ENCODE measurements at places on chromosomes 2 and 18.

GRCh38 chr2:220072669-220073220 lies 445.3 kb downstream of the SLC4A3 start:
- DNase-seq: no peak

DNA sequence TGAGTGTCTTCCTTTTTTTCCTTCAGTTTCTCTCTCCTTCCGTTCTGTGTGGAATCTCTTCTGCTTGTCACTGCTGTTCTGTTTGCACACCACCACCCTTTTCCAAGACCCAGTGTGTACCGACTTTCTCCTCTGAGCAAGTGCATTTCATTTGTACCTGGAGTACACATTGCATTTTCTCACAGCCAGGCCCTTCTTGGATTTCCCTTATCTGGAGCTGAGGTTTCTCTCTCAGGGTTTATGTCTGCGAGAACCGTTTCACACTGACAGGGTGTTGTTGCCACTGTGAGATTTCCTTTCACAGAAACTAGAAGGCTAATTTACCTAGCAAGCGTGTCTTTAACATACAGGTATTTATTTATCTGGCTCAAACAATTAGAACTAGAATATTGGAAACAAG lies 26.2 kb downstream of the NCOA1 start:
- no peak for DNase-seq

DNA sequence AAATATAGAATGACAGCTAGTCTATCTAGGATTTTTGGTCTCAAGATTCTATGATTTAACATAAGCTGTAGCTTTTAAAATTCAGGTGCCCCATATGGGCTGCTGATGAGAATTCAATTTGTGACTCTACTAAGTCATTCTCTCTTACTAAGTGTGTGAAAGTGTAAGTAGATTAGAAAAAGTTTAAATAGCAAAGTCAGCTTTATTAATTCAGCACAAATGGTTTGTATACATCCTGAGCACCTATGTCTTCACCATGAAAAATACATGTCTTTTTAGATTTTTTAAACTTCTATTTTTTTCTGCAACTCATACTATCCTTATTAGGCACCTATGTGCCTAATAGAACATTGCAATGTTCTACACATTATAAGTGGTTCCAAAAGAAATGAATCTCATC lies 157.1 kb downstream of the METTL4 start:
- DNase-seq: no peak

- no peak for DNase-seq
Observed at GRCh38 chr2:176535467-176536113, 266.3 kb downstream of the MTX2 start.

DNA sequence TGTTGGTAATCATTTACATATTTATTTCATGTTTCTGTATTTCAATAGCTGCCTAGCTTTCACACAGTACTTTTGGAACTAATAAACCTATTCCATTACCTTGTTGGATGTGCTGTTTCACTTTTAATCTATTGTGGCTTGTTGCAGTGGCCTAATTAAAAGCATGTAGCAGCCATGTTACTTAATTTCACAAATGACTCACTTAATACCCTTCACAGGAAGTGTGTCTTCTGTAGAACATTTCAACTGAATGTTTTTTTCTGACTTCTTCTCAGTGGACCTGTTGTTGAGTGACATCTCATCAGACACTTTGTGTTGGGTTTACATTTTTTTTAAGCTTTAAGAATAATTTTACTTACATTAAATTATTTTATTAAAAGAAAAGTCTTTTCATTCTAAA lies 260.5 kb upstream of the THUMPD2 start:
- no peak for DNase-seq

GRCh38 chr2:157786663-157787363 lies 89.3 kb downstream of the ACVR1 start:
- no peak for DNase-seq

DNA sequence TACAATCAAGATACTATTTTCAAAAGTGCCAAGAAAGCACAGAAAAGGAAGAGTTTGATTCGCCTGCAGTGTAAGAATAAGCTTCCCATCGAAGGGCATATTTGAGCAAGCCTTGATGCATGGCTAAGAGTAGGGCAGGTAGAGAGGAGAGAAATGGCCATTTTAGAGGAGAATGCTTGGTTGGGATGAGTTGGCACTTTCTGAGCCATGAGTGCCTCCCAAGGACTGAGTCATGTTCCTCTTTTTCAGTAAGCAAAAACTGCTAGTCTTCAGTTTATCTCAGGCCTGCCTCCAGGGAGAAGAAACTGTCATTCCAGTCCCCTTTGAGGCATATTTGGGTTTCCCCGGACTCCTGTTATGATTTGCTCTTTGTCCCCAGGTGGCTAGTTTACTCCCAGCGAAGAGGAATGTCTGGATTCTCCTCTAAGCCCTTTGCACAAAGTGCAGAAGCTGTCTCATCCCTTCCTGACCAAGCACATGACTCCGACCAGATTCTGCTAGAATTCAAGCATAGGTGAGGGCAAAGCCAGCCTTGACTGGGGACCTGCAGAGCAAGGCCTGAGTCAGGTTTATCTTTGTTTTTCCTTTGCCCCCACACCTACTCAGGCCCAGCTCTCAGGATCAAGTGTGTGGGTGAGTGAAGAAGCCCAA lies 115.2 kb downstream of the TTC32 start:
- no peak for DNase-seq

GRCh38 chr18:5891184-5891853 lies 4.0 kb downstream of the TMEM200C start:
- DNase-seq: no peak

GRCh38 chr2:239252393-239252792 lies 148.4 kb downstream of the HDAC4 start:
- DNase-seq: no peak

- DNase-seq: no peak
Observed at GRCh38 chr18:45066210-45066609, 385.5 kb downstream of the SETBP1 start.

DNA sequence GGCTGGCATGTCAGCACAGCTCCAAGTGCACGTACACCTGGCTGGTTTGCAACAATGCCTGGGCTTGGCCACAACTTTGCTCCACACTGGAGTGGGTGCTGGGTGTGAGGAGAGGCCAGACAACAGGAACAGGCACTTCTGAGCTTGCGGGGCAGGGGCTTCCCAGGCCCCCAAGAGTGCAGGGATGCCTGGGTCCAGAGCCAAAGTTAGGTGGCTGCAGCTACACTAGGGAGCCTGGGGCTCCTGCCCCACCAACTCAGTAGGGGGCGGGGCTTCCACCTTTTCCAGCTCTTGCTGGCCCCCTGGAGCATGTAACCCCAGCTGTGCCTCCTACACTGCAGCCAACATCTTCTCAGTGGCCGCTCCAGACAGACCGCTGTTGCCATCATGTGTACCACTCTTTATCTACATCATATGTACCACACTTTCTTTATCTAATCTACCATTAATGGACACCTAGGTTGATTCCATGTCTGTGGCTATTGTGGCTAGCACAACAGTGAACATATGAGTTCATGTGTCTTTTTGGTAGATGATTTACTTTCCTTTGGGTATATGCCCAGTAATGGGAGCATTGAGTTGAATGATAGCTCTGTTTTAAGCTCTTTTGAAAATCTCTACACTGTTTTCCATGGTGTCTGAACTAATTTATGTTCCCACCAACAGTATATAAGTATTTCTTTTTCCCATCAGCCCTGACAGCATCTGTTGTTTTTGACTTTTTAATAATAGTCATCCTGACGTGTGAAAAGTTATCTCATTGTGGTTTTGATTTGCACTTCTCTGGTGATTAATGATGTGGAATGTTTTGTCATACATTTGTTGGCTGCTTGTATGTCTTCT lies 87.9 kb downstream of the ZNF804A start:
- DNase-seq: peak; percentile 9

DNA sequence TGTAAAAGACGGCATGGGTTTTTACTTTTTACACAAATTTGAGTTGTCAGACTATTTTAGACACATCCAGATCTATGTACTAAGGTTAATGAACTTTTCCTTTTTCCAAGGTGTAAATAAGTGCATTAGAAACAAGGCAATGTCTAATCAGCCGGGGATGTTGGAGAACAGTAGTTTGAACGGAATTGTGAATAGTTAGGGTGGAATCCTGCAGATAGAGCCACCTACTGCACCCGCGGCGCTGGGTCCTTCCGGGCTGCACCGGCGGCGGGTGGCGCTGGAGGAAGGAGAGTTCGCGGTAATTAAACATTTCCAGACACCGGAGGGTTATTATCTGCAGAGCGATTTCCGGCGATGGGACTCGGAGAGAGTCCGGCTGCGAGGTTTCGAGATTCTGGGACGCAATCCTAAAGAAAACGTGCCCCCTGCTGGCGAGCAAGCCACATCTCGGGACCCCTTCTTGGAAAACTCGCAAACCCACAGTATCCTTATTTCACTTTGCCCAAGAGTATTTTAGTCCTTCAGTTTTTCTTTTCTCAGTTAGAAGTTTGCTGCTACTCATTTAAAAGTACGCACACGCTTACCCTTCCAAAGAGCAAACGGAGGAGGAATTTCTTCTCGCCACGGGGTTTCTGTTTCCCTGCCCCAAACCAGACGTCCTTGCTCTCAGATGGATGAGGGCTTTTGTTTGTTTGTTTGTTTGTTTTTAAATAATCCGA lies 4.5 kb upstream of the OSR1 start:
- no peak for DNase-seq

GRCh38 chr18:54774981-54775665 lies 53.2 kb upstream of the RAB27B start:
- DNase-seq: no peak

- DNase-seq: no peak
Observed at GRCh38 chr2:171400395-171400794, 33.4 kb downstream of the METTL8 start.

- DNase-seq: no peak
Observed at GRCh38 chr2:52877703-52878102, 889.9 kb upstream of the CHAC2 start.

DNA sequence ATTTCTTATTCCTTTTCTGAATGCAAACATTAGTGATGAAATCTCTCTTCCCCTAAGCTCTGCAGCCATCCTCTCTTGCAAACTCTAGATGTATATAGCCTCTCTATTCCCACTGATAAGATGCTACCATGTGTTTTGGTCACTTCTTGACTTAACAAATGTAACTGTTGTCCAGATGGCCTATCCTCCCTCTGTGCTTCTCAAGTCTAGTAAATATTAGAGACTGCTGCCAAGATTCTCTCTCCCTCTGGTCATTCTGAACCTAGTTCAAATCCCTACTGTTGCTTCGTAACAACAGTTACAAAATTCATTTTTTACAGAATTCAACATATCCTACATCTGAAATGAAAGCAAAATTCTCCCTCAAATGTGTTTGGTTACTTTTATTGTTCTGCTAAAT lies 156.6 kb downstream of the TXNL1 start:
- no peak for DNase-seq

DNA sequence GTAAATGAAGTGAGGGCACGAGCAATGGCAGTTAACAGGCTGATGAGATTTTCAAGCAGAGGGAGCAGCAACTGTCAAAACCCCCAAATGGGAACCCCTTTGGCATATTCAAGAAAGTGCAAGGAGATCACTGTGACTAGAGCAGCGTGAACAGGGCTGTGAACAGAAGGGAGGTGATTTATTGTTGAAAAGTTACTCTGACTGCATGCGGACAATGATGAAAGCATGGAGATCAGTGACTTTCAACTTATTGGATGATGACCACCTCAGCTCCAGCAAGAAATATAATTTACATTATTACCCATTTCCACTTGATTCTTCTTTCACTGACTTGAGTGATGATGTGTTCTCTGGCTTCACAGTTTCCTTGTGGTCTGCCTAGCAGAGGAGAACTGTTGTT lies 187.8 kb upstream of the BOD1L2 start:
- no peak for DNase-seq

DNA sequence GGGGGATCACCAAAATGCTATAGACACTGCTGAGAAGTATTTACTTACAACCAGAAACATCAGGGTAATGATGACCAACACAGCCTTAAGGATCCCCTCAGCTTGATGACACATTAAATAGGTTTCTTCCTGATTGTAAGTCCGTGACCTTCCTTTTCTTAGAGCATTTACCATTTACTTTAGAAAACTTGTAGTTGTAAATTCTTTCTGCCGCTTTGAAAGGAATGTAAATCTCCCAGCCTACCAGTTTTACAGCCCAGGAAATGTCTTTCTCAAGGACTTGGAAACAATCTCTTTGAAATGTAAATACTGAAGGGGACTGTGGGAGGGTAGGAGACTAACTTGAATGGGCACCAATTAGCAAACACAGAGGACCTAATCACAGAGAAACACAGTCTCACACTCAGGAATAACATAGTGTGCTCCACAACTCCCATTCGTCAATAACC lies 278.6 kb downstream of the DSC3 start:
- DNase-seq: no peak

- DNase-seq: no peak
Observed at GRCh38 chr18:14942275-14942674, 194.3 kb downstream of the ANKRD30B start.

GRCh38 chr2:100409975-100410647 lies 7.4 kb downstream of the CHST10 start:
- no peak for DNase-seq

All from epithelial cell of proximal tubule (primary cell).